Adrenal gland (tissue), 19 donors: ENCODE measurements at places on chromosomes 16 and 17. TPM values are rescaled to one million over a fixed set of nuclear protein-coding genes. Genes with fewer than 3 reads are reported as not detected.
A peak's percentile ranks its signal among the peaks of the same experiment; 100 is the strongest.

GRCh38 chr17:35799942-35800341, 4.5 kb upstream of the MMP28 start:
- peak; percentile 92 for DNase-seq

Gene CDK5R1
- 3.6 TPM for total RNA-seq

- DNase-seq: no peak
These were observed 16.7 kb upstream of the TUBG2 start for GRCh38 chr17:42642336-42642735.

DNA sequence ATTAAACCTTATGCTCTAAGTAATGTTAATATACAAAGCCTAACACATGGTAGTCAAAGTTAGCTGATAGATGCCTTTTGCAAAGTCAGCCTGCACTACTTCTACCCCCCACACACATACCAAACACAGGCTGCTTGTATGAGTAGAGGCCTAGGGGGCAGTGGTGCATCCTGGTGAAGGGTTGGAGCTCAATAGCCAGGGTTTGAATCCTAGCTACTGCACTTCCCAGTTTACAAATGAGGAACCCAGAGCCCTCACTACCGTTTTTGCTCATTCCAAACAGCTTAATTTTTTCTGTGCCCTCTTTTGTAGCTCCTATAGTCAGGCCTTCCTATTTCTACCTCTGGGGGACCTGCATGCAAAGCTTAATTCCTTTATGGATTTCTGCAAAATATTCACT, 18.9 kb upstream of the HYDIN start:
- DNase-seq: no peak

- no peak for DNase-seq
These were observed 50.2 kb upstream of the WSCD1 start for GRCh38 chr17:6019959-6020358.
